ENCODE measurements at places on chromosomes 16 and 17. TPM values are rescaled to one million over a fixed set of nuclear protein-coding genes. Genes with fewer than 3 reads are reported as not detected.

SLC5A2 gene
- 7.3 TPM for polyA plus RNA-seq

KCNH4 gene
- polyA plus RNA-seq: 0.36 TPM

HOXB1 gene
- polyA plus RNA-seq: 0.07 TPM

KRTAP9-4 gene
- polyA plus RNA-seq: not detected

SAP30BP gene
- polyA plus RNA-seq: 70.7 TPM

CAMKK1 gene
- 15.4 TPM for polyA plus RNA-seq

WNT9B gene
- not detected for polyA plus RNA-seq

TBC1D3E gene
- 12.3 TPM for polyA plus RNA-seq

PDILT gene
- not detected for polyA plus RNA-seq

Data from large intestine (tissue), 12 donors.